ENCODE measurements at places on chromosomes 2 and 18.

- peak; percentile 92 for DNase-seq
Measured at GRCh38 chr2:241659150-241659739, 21.8 kb downstream of the ATG4B start.

- no peak for DNase-seq
Measured at GRCh38 chr2:29351916-29352591, 236.8 kb downstream of the CLIP4 start.

GRCh38 chr18:48021273-48021914, 90.9 kb upstream of the SMAD2 start:
- DNase-seq, result no peak

DNA sequence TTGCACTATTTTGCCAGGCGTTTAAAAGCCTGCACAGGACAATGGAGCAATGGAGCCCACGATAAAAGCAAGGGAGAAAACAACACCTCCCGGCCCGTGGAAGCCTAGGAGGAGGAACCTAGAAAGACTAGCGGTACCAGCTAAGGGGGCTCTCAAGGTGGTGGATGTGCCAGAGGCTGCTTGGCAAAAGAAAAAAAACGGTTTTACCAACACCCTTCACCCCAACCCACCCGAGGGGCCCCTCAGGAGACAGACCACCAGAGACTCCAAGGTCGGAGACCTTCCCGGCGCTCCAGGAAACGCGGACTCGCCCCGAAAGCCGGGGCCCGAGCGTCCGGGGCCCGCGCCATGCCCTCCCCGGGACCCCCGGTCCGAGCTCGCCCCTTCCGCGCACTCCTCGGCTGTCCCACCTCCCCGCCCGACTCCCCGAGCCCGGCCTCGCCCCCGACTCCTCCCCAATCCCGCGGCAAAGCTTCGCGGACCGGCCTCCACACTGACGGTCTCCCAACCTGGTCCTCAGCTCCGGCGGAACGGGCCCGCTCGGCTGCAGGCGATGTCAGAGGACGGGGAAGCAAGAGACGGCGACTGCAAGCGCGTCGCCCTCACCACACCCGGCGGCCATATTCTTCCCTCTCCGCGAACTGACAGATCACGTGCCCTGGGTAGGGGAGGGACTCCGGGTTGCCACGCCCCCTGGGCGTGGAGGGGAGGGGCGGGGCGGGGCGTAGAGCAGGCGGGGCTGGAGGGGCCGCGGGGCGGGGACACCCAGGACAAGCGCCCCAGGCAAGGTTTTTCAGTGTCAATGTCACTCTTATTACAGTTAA, at the start of gene KIDINS220:
KIDINS220 (minus strand) TSS at position 643 of the 824 bp plus-strand sequence. CDS start 10,520 bp downstream, outside the sequence.
- DNase-seq, result peak; percentile 98

DNA sequence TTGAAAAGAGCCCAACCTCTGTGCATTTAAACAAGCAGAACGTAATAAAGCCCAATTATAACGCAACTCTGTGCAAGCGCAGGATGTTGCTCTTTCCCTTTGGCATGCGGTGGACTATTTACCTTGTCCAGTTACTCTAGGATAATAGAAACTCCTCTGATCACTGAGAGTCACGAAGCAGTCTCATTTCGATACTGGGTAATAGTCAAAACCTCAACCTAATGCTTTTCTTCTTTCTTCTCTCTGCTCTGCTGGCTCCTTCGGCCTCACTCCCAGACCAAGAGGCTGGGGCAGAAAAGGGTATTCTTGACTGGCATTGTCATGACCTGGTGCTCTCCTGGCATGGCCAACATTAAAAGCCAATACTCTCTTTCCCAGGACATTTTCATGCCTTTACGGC, 89.7 kb upstream of the GCFC2 start:
- no peak for DNase-seq

DNA sequence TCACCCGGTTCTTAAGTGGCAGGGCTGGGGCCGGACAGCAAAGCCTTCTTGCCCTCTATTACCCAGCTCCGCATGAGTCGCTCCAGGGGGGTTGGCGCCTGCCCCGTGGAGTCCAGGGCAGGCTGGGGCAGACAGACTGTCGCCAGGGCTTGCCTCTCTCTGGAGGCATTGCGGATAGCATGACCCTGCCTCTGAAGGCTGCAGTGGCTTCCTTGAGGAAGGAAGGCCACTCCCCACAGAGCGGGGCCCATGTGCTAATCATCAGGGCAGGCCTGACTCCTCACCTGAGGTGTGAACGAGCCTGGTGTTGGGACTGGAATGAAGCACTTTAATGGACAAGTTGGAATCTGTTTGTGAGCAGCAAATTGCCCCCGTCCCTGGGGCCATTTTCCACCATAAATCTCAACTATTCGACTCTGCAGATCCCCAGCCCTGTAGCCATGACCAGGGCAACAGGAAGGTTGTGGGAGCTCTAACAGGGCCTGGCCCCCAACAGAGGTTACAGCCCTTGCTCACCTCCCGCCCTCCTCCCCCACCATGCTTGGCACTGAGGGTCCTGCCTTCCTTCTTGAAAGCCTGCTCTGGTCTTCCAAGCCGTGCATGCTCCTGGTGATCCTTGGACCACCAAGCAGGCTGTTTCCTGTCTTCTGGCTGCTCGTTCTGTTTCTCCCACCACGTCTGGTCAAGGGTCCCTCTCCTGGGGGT, 144.9 kb upstream of the HAAO start:
- DNase-seq, result peak; percentile 34

- no peak for DNase-seq
Measured at GRCh38 chr2:45259547-45260160, 250.4 kb upstream of the SIX2 start.

GRCh38 chr2:16279201-16279570, 338.8 kb downstream of the MYCN start:
- no peak for DNase-seq

DNA sequence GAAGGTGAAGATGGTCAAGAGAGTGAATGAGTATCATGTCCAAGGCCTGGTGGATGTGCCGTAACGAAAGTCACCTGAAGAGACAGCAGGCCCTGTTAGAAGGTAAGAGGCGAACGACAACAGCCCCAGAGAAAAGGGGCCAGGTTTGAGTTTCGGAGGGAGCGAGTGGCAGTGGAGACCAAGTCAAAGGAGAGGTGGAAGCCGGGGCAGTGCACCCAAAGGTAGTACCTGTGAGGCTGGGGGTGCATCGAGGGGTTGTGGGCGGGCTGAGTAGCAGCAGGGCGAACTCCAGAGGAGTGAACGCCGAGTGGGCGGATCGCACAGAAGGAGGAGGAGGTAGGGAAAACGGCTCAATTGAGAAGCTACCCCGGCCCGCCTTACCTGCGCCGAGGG, 358 bp downstream of the USP37 start:
- DNase-seq, result no peak

DNA sequence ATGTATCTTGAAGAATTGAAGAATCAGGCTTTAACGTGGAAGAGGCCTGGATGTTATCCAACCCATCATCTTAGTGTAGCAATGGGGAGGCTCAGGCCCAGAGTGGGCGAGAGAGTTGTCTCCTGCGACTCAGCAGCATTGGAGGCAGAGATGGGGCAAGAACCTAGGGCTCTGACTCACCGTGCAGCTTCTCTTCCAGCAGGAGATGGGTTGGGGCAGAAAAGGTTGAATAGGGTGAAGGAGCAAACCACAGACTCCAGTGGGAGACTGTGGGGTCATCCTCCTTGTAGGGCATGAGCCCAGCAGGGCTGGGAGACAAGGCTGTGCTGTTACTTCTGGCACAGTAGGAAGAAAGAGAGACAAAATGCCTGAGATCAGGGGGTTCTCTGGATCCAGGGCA, 1.4 kb downstream of the IL36RN start:
- no peak for DNase-seq

GRCh38 chr18:37578886-37579513, 13.4 kb upstream of the CELF4 start:
- no peak for DNase-seq

DNA sequence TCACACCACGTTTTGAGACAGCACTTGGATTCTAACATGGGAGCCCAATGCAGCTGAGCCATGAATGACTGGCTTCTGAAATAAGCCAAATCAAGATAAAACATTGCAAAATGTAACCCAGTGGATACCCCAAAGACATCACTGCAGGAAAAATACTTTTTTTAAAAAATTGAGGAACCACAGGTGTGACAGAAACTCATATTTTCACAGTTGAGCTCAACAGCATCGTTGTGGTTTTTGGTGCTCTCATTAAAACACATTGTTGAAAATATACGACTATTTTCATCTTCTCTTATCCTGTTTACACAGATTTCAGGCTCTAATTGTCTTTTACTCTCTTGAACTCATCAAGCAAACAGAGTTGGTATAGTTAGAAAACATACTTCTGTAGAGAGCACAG, 429.3 kb upstream of the VRK2 start:
- DNase-seq, result no peak

DNA sequence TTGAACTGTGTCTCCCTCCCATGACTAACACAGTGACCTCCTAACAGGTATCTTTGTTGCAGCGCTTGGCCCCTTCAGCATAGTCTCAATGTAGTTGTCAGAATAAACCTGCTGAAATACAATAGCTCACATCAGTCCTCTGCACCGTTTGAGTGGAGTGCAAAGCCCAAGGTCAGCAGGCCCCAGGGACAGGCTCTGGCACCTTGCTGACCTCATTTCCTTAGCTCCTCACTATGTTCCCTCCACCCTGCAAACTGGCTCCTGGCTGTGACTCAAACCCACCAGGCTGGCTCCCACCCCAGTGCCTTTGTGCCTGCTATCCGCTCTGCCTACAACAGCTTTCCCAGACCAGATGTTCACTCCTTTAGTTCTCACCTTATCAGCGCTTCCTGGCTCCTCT, 146.7 kb downstream of the LRATD1 start:
- no peak for DNase-seq

DNA sequence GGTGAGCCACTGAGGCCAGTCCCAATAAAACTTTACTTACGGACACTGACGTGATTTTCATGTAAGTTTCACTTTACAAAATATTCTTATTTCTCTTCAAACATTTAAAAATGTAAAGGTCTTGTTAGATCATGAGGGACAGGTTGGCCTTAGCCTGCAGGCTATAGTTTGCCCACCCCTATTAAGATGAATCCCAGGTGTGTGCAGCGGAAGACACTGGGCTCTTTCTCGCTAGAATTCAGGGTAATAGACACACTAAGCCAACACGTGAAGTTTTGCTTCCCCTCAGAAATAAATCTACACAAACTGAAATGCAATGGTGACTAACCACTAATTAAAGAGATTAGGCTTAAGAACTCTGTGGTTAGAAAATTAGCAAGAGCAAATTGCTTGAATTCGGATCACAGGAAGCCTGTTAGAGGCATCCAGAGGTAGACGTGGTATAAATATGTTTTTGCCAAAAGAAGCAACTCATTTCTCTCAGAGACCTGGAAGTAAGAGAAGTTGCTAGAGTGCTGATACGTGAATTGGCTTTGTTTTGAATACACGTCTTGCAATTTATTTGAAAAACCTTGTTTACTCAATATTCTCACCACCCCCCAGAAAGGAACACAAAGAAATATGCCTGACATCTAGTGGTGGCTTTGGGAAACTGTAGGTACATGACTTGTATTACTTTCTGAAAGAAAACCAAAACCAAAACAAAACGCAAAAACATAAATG, 151.6 kb downstream of the DTNB start:
- DNase-seq, result peak; percentile 58

- DNase-seq, result no peak
Measured at GRCh38 chr2:175147186-175147585, 20.8 kb downstream of the ATF2 start.

DNA sequence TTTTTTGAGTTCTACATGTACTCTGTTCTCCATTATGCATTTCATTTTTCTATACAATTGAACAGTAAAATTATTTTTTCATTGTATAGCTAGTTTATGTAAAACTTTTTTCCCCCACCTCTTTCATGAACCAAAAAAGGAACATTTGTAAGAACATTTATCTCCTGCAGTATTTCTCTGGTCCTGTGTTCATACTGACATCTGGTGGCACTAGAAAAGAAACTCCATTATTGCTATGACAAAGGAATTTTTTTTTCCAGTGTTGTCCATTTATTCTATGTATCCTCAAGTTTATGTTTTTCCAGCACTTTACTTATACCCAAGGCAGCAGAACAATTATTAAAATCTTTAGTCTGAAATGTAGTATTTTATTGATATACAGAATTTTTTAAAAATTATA, 27.4 kb upstream of the CHAC2 start:
- peak; percentile 8 for DNase-seq

DNA sequence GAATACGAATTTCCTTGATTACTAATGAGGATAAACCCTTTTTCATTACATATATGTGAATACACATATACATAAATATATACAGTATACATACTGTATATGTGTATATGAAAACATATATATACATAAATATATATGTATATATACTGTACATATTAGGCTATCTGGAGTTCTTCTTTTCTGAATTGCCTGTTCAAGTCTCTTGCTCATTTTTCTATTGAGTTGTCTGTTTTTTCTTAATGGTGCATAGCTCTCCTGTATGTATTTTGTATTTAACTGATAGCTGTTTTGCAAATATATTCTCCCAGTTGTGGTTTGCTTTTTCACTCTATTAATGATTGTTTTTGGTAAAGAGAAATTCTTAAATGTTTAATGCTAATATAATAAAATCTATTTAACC, 8.9 kb upstream of the GCFC2 start:
- DNase-seq, result no peak

GRCh38 chr2:20576598-20577115, 74.2 kb downstream of the HS1BP3 start:
- DNase-seq, result no peak

- DNase-seq, result no peak
Measured at GRCh38 chr18:46555724-46556123, 101.3 kb downstream of the LOXHD1 start.

DNA sequence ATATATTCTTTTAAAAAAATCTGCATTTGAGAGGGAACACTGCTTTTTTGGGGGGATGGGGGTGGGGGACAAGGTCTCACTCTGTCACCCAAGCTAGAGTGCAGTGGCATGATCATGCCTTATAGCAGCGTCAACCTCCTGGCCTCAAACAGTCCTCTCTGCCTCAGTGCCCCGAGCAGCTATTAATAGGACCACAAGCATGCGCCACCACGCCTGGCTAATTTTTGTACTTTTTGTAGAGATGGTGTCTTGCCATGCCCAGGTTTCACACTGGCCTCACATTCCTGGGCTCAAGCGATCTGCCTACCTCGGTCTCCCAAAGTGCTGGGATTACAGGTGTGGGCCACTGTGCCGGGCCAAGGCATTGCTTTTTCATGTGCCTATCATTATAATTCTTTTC, 154.2 kb downstream of the ATAD2B start:
- no peak for DNase-seq

DNA sequence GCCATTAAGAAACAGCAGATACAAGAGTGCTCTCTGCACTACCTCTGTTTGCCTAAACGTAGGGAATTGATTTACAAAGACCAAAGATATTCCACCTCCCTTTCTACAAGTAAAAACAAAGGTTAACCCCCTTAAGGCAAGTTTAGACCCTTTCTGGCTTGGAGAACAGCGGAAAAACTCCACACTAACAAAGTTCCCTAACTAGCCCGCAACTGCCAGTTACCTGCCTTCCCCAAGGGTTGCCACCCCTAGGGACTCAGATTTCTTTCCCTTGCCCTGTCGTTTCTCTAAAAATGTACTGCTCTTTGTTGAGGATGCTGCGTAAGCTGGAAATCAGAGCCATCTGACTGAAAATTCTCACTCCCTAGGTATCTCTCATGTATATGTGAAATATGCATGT, 627.5 kb upstream of the SOX11 start:
- no peak for DNase-seq

Measured in osteoblast (primary cell).